ENCODE measurements at places on chromosomes 4 and X.

- DNase-seq = no peak
These were observed 123.8 kb upstream of the CXCL13 start for GRCh38 chr4:77481856-77482255.

DNA sequence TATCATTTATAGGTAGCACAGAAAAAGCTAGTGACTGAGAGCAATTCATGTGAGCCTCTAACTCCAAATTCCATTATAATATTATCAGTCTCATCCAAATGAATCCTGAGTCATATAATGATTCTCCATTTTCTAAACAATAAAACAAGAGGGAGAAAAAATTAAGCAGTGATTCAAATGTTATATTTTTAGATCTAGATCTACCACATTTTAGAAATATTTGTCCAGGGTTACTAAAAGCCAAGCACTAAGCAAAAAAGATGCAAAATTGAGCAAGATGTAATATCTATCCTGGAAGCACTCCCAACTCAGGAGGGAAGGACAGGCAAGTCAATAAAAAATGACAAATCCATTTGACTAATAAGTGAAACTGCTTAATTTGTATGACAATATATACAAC lies 172.8 kb downstream of the FBXW7 start:
- no peak for DNase-seq

GRCh38 chrX:143306991-143307937 lies 210.0 kb downstream of the SPANXN3 start:
- DNase-seq = no peak

- no peak for DNase-seq
These were observed 25.1 kb downstream of the MSX1 start for GRCh38 chr4:4884611-4885010.

DNA sequence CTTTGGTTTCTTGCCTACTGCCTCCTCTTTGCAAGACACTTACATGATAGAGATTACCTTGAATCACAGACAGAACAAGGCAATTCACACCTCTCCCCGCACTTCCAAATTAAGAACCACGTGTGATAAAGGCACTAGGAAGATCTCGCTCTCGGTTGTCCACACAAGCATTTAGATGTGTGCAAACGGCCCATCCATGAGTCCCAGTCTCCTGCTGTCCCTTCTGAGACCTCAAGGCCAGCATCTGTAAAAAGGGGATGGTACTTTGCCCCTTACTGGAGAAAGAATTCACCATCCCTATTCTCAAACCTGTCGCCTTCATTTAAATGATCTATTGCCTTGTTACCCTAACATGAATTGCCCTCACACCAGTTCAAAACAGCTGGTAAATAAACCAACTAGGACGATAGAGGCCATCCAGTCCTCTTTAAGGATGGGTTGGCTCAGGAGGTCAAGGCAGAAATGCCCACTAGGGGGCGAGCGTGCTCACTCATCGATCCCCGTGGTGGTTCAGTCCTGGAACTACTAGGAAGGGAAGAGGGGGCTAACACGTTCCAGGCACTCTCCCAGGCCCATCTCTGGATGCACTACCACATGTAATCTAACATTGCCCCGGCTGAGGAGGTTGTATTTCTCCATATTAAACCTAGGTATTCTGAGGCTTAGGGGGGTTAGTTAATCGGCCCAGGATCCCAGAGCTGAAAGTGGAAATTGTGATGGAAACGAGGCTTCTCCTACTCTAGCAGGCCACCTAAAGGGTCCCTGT lies 95.8 kb downstream of the DHX15 start:
- peak; percentile 28 for DNase-seq

DNA sequence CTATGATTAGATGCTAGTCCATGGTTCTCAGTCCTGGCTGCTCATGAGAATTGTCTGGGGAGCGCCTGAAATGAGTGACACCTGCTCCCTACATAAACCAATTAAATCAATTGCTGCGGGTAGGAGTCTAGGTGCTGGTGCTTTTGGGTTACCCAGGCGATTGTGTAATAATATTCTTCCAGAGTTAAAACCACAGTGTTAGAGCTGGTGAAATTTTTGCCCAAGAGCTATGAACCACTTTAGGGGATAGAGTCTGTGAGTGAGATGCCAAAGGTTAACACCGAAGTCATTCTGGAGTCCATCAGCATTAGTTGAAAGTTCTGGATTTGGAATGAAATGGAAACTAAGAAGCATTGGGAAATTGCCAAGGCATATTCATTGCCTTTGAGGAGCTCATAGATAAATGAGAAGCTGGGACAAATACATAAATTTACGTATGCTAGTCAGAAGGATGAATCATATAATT lies 15.3 kb downstream of the PDK3 start:
- peak; percentile 2 for DNase-seq

DNA sequence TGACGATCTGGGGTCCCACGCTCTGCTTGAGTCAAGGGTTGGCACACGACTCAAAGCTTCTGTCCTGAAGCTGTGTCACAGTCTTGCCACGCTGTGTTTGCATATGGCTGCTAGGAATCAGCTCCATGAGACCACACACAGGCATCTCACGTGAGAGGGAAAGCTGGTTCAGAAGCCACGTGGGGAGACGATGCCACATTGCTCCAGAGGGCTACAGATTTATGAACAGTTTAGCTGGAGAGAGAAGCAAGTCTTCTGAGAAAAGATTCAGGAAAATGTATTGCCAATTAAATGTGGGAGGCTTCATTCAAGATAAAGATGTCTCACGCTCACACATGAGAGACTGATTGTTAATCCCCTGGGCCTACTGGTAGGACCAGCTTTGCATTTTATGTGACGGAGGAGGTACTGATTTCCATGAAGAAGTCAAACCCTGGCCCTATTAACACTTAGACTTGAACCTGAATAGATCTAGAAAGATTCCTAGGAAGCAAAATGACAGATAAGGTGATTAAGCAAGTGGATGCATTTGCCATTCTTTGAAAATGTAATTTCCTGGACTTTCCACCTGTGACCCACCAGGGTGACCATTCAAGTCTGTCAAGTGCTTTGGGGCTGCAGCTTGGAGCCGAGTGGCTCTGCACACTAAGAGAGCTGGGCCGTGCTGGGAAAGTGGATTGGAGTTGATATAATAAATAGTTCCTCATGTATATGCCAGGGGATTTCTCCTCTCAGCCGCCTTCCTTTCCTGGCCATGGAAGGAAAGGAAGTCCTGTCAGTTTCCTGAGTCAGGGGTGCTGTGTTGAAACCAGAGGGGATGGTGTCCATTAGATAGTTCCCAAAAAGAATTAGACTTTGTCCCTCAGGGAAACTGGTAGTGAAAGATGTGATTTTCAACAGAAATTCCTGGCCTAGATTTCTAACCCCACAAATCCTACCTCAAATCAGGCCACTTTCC lies 29.0 kb downstream of the ENPP6 start:
- DNase-seq = no peak

GRCh38 chrX:38929966-38930421 lies 128.7 kb downstream of the MID1IP1 start:
- DNase-seq = no peak

DNA sequence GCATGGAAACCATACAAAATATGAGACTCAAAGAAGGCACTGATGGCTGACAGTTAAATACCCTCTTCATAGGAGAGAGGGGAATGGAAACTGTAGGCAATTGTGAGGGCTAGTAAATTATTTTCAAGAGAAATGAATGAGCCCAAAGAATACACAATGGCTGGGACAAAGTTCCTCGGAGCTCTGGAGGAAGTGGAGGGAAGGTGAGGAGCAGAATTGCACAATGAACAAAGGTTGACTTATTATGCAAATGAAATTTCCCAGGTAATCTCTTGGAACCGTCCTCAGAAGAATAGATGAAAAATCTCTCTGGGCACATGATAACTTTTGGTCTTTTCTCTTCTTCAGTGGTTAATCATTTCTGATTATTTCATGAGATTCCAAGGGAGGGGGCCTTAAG lies 202.6 kb upstream of the VCX start:
- DNase-seq = no peak

DNA sequence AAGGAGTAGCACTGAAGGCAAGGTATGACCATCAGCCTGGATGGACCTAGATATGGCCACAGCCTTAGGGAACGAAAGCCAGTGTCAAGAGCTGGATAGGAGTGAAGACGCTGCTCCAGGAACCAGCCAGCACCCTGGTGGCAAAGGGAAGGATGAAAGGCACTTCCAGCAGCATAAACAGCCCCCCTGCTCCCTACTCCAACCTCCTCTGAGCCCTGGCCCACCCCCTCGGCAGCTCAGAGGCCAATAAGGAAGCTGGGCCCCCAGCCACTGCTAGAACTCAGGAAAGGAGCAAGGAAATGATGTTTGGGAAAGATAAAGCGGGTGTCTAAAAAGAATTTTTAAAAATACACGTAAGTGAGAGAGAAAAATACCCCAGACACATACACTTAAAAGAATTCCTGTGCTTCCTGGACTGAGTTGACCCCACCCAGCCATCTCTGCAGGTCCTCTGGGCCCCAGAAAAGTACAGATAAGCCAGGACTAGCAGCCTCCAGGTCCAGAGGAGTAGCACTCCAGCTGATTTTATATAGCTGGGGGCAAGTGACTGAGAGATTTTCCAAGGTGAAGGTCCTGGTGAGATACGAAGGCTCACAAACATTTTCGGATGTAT lies 170.4 kb downstream of the SHROOM4 start:
- no peak for DNase-seq

- DNase-seq = no peak
These were observed 459.7 kb downstream of the IL15 start for GRCh38 chr4:142095886-142096605.

GRCh38 chr4:57612279-57612678 lies 502.1 kb upstream of the IGFBP7 start:
- no peak for DNase-seq

GRCh38 chrX:111511477-111511876 lies at the start of gene SERTM2:
TSS of gene SERTM2 (plus strand) at chrX:111511645. CDS start at chrX:111518858, 7,213 bp downstream.
- no peak for DNase-seq

DNA sequence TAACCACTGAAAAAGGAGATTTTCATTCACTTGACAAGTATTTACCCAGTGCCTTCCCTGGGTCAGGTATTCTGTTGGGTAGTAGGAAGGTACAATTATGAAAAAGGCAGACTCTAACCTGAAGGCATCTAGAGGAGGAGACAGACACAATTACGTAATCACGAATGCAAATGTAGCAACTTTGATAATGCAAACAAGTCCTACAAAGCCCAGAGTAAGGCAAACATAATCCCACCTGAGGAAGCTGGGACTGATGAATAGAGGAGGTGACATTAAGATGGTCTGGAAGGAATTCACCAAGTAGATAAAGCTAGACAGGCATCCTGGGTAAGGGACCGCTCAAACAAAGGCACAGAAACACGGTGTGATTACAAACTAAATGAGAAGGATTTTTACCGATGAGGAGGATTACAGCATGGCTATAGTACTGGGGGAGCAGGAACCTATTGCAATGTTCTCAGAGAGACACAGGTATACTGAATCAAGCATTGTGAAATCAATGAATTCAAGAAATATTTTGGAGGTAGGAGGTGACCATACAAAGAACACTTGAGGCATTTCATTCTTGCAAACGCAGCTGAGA lies 37.1 kb downstream of the TMEM150C start:
- no peak for DNase-seq

DNA sequence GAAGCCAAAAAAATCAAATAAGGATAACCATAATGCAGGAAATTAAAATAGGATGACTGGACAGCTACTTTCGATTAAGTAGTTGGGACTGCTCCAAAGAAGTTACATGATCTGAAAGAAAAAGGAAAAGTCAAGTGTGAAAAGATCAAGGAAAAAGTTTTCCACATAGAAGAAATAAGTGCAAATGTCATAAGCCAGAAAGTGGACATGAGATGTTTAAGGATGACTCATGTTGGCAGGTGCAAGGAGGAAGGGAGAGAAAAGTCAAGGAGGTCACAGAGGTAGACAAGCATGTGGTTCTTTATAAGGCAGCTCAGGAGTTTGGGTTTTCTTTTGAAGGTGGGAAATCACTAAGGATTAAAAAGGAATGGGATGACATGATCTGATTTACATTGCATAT lies 89.8 kb upstream of the GPRIN3 start:
- DNase-seq = no peak

DNA sequence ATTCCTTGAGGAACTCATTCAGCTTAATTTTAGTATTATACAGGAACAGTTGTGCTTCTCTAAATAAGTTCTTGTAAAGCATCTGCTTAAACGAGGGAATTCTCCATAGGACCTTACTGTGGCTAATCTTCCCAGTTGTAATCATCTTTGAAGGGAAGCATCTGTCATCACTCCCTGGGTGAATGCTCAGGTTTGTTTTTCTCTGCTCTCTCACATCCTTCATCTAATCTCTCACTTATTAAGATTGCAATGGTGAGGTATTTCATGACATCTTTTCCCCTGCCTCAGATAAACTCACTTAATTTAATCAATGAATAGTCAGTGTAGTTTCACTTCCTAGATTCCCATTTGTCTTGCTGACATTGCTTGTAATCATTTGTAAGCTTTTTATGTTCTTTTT lies 121.8 kb upstream of the ADAMTS3 start:
- DNase-seq = no peak

- DNase-seq = no peak
These were observed 85.9 kb upstream of the PAK3 start for GRCh38 chrX:111010111-111010510.

GRCh38 chr4:152525878-152526277 lies 10.0 kb downstream of the FBXW7 start:
- no peak for DNase-seq

- DNase-seq = no peak
These were observed 89.0 kb upstream of the LIMCH1 start for GRCh38 chr4:41448934-41449333.

- no peak for DNase-seq
These were observed 109.3 kb upstream of the KLHL13 start for GRCh38 chrX:118225711-118226428.

DNA sequence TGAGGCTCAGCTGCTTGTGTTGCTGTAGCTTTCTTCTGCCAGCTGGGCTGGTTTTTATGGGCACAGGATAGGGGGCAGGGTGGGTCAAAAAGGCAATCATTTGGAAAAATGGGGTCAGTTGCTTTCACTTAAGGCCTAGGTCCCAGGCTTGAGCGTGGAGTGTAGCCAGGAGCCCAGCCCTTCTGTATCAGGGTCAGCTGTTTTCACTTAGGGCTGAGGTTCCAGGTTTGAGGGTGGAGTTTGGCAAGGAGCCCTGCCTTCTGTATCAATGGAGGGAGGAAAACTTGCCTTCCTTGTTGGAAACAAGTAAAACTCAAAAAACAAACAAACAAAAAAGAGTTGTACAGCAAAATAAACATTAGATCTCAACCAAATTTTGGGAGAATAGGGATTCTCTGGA lies 37.0 kb upstream of the UGT8 start:
- DNase-seq = no peak

DNA sequence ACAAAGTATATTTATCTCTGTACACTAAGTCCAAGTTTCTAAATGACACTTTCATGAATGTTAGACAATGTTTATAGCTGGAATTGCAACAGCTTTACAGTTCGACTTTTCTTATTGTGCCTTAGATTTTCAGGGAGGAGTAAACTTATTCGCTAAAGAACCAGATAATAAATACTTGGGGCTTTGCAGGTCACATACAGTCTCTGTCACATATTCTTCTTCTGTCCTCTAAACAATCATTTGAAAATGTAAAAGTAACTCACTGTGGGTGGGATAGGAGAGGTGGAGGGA lies 132.6 kb downstream of the SPRY1 start:
- no peak for DNase-seq

GRCh38 chr4:87235020-87235671 lies 14.7 kb upstream of the KLHL8 start:
- peak; percentile 5 for DNase-seq

GRCh38 chr4:147340111-147340510 lies 140.8 kb upstream of the EDNRA start:
- DNase-seq = no peak

- no peak for DNase-seq
These were observed 15.2 kb upstream of the GALNT7 start for GRCh38 chr4:173153445-173153844.

- no peak for DNase-seq
These were observed 1021.9 kb downstream of the FAM133A start for GRCh38 chrX:94695910-94696309.
